Cardiac muscle cell (in vitro differentiated cells and primary cell): ENCODE measurements at places on chromosomes 16 and 17.

GRCh38 chr16:25951999-25952398 lies 260.2 kb downstream of the HS3ST4 start:
- no peak for DNase-seq

GRCh38 chr17:34620458-34620857 lies 41.1 kb downstream of the TMEM132E start:
- no peak for DNase-seq

DNA sequence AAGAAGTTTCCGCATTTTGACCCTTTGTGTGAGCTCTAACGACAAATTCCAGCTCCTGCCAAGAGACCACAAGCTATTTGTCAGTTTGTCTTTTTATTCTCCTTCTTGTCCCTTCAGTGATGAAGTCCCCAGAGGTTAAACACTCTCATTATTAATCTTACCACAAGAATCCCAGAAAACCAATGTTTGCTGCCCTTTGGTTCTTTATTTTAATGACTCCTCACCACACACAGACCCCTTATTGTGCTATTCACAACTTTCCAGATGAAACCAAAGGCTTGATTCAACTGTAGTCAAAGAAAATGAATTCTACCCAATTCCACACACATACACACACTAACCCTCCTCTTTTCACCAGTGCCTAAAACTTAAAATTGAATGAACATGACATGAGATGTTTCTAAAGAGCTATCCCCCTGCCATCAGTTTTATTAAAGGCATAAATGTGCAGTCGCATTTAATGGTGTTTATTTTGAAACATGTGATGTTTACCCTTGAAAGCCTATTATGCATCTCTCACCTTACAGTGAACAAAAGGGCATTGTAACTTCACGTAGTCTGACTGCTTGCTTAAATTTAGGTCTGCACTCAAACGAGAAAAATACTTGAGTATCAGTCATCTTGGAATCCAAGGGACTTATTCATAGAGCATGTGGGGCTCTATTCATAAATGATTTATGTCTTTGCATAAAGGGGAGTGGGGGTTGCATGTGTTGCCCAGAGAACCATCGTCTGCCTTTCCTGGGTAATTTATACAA lies 44.1 kb downstream of the PCTP start:
- no peak for DNase-seq

- no peak for DNase-seq
Measured at GRCh38 chr16:58999762-59000161, 265.6 kb upstream of the GOT2 start.

DNA sequence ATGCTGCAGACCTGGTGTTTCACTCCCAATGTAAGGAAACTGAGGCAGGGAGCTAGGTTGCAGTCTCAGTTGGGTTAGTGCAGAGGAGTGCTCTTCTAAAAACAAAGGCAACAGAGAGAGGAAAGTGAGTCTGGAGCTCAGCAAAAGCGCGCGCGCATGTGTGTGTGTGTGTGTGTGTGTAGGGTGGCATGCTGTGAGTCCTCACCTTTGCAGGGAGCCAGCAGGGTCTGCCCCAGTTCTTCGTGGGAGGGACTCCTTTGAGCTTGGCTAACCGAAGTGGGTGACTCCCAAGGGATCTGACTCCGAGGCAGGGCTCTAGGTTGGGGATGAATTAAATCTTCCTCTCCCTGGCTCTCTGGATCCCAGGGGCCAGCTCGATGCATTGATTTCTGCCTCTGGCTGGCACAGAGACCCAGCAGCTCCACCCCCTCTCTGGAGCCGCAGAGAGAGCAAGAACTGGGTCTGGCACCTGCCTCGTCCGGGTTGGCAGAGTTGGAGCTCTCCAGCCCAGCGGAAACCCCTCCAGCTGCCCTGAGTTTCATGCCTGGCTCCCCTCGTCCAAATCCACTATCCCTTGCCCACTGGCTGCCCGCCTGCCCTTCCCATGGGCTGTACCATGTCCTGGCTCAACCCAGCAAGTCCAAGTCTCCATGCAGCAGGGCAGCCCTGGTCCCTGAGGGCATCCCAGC lies 1.3 kb upstream of the BTBD17 start:
- DNase-seq: no peak

DNA sequence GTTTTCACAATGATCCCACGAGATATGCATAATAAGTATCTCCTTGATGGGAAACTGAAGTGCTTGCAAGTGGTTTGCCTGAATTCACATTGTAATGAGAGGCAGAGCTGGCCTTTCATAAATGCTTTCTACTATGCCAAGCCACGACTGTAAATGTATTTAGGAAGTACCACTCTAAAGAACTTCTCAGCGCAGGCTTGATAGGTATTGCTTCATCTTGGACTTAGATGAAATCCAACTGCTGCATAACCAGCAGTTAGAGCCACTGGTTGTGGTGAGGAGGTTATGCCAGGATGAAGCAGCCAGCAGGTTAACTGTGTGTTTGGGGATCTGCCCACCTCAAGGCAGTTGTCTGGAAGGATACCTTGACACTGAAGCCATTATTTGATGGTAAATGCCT lies 26.8 kb downstream of the MARCHF10 start:
- peak; percentile 73 for DNase-seq

- DNase-seq: no peak
Measured at GRCh38 chr16:11354407-11354732, 9.1 kb downstream of the RMI2 start.

DNA sequence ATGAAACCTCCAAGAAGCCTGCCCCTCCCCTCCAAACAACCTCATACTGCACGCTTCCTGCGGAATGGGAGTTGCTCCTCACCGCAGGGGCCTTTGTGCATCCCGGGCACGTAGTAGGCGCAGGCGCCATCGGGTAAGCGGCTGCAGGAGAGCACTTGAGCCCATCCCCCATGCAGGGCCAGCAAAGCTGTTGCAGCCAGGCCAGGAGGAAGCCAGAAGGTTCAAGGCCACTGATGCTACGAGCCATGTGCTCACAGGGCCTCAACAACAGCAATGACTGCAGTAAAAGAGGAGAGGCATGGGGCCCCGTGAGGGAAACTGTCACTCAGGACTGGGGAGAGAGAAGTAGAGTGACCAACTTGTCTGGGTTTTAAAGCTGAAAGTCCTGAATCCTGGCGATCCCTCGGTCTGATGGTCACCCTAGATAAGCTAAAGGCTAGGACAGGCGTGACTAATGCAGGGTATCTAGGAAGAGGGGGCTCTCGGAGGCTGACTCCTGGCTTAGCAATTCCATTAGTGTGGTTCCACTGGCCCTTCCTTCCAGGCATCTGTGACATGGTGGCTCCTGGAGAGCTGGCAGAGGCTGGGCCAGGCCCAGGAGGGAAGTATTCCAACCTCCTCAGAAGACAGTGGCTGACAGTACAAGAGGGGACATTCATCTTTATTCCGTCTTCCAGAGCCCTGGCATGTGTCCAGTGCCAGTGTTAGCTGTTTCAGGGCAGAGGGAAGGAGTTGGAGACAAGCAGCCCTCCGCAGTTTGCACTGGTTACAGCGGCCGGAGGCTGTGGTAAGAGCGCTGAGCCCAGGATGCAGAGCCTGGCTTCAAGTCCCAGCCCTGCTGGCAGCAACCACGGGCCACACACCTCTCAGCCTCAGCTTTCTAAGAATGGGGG lies 20.8 kb downstream of the GOSR2 start:
- peak; percentile 38 for DNase-seq

GRCh38 chr17:80647746-80648145 lies 103.1 kb downstream of the RPTOR start:
- no peak for DNase-seq

- DNase-seq: no peak
Measured at GRCh38 chr16:4962716-4963115, 4.6 kb downstream of the SEC14L5 start.

DNA sequence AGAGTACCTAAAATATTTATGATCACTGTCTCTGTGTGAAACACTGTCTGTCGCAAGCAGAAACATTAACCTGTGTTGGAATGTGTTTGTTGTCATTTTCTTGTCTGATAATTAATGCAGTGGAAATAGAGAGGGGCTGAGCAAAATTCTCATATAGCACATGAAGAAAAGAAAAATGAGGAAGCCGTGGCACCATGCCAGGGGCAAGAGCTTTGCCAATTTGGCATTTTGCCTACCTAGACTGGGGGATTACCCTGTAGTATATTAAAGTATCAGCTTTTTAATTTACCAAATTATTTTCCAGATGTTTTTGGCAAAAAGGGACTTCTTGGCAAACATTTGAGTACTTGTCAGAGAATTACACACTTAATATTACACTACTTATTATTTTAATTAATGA lies 1326.6 kb upstream of the GOT2 start:
- no peak for DNase-seq

DNA sequence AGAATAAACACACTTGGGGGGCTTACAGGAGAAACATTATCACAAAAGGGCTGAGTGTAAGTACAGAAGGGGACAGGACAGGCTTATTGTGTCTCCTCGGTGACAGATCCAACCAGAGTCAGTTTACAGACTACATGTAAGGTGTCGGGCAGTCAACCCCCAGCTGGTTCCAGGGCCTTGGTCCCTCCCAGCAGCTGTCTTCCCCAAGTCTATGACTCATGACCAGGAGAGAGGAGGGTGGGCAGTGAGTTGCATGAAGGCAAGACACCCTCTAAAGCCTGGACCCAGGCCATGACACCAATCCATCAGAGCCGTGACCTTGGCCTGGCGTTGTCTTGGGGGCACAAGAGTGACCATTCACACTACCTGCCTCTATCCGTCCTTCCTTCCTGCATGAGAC lies 276.2 kb upstream of the CCL2 start:
- DNase-seq: no peak

- no peak for DNase-seq
Measured at GRCh38 chr16:8850279-8850885, 18.4 kb downstream of the CARHSP1 start.
